ENCODE measurements at places on chromosomes 1 and 21.

DNA sequence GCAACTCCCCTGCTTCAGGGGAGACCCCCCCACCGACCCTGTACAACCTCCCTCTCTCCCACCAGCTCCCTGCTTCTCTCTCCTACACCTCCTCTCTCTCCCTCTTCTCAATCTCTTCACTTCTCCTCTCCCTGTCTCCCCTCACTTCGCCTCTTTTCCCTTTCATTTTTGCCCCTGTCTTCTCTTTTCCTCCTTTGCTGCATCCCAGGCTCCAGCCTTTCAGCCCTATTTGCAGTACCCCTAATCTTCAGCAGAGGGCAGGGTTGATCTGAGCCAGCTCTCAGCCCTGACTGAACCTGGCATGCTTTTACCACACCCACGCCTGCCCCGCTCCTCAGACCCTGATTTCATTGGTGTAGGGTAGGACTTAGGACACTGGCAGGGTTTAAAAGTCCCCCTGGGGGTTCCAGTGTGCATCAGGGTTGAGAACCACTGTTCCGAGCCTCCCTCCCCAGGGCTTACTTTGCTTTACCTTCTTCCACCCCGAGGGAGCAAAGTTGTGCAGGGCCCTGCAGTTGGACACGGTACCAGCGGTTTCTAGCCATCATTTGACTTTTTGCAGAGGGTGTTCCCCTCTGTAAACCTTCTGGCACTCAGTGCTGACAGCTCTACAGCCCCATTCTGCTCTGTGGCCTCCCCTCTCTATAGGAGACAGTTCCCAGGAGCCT, 67.3 kb upstream of the CNTN2 start:
- peak; percentile 37 for DNase-seq

GRCh38 chr1:189764391-189765320, 713.0 kb downstream of the BRINP3 start:
- DNase-seq = no peak

GRCh38 chr21:26653430-26653829, 80.3 kb upstream of the CYYR1 start:
- DNase-seq = peak; percentile 24

- no peak for DNase-seq
Measured at GRCh38 chr1:51247022-51247421, 10.9 kb downstream of the RNF11 start.

- no peak for DNase-seq
Measured at GRCh38 chr1:93842750-93843500, 36.1 kb downstream of the DNTTIP2 start.

DNA sequence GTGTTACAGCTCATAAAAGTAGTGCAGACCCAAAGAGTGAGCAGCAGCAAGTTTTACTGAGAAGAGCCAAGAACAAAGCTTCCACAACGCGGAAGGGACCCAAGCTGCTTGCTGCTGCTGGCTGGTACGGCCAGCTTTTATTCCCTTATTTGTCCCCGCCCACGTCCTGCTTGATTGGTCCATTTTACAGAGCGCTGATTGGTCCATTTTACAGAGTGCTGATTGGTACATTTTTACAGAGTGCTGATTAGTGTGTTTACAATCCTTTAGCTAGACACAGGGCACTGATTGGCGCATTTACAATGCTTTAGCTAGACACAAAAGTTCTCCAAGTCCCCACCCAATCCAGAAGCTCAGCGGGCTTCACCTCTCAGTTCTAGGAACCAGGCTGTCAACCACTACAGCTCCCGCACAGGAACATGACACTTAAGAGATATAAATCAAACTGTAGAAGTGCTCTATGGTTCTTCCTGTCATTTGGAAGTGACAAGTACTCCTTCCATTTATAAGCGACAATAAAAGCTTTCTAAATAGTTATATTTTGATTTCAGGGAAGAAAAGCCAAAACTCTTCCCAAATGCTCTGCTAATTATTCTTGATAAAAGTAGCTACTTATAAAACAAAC, 28.5 kb downstream of the RNF115 start:
- no peak for DNase-seq

- no peak for DNase-seq
Measured at GRCh38 chr1:192756847-192757246, 52.0 kb upstream of the RGS2 start.

DNA sequence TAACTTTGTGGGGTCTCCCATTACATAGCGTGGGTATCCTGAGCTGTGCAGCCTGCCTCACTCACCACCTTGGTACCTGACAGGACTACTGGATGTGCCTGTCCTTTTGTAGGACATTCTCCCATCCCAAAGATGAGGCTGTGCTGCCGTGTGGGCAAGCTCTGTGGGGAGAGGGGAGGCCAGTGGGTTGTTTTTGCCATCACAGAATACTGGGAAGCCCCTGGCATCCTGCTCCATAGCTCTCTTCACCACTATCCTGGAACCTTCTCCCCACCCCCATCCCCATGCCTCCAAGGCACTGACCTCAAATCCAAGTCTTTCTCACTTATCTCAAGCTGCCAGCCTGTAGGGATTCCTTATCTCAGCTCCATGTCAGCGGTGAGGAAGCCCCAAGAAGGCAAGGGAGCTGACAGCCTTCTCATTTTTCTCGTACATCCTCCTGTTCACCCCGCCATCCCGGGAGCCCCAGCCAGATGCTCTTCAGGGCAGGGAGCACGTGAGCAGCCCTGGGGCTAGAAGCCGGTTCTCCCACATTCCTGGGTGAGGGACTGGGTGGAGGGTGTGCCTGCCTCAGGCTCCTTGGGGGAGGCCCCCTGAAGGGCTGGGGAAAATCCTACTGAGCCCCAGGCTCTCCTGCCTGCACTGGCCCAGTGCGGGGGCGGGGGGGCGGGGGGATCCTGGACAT, 2.4 kb upstream of the ELF3 start:
- no peak for DNase-seq

DNA sequence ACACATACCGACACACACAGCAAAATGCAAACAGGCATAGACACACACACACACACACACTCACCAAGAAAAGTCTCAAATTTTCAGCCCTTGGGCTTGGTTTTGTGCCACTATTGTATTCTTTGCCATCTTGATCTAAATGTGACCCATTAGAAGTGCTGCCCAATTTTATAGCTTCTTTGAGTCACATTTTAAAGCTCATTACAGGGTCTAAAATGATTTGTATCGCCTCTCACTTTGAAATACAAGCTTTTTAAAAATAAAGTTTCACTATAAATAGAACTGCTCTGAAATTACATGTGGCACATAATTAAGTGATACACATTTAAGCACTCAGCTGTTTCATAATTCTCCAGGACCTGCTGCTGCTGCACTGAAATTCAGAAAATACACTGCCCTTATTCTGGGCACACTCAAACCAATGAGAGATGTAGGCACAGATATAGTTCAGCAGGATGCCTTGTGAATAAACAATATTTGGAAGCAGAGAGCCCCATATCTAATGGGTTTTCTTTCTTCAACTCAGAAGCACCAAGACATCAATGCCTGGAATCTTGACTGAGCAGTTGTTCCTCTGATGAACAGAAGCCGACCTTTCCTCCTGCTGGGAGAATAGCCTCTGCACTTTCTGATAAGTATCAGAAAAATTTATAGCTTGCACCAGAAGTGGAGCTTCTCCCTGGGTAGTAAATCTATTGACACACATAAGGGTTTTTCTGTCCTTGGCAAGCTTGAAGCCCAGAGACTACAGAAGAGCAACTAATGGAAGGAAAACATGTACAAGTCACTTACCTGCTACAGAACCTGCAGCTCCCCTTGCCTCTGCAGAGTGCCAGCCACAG, 37.0 kb upstream of the PLPPR4 start:
- DNase-seq = no peak

DNA sequence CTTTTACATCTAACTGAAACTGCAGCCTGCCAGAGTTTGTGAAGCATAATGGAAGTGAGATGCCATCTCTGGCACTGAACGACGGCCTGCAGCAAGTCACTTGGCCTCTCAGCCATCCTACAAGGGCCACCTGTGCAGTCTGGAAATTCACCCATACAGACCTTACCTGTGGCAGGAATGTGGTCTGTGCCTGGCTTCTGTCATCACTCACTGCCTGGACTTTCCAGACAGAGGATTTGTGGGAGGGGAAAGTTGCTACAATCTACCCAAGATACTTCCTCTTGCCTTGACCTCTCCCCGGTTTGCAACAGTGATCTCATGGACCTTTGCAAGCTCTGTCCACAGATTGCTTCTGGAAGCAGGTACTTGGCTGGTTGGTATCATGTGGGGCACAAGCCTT, 58.4 kb upstream of the ATP1B1 start:
- no peak for DNase-seq

- DNase-seq = no peak
Measured at GRCh38 chr1:107691540-107691939, 273.4 kb downstream of the VAV3 start.

GRCh38 chr21:28207436-28208173, 785.1 kb downstream of the LTN1 start:
- peak; percentile 71 for DNase-seq

GRCh38 chr1:59686574-59686973, 128.2 kb upstream of the HOOK1 start:
- DNase-seq = no peak

DNA sequence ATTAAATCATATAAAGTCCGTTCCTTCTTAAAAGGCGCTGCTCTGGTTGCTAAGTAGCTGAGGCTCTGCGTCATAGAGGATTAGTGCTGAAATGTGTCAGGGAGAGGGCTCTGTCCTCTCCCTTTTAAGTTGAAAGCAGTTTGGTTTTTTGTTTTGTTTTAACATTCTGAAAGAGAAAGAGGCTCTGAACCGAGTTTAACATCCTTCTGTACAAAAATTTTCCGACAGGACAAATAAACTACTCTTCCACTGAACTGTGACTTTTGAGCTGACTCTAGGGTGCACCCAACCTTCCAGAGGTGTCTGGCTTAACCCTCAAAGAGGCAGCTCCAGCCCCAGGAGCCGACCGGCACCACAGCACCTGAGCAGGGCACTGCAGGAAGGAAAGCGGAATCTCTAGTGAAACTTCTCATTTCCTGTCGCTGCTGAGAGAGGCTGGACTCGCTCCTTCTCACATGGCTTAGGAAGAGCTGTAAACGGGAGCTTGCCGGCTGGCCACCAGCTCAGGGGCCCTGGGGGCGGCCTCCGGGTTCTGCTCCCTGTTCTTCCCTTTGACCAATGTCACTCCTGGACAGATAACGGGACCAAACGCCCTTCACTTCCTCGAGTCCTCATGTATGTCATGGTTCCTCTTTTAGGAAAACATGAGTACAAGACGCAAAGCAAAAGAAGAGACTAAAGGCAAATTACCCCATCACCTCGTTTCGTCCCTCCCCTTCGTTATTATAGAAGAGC, 1.2 kb downstream of the VAV3 start:
- DNase-seq = peak; percentile 12

DNA sequence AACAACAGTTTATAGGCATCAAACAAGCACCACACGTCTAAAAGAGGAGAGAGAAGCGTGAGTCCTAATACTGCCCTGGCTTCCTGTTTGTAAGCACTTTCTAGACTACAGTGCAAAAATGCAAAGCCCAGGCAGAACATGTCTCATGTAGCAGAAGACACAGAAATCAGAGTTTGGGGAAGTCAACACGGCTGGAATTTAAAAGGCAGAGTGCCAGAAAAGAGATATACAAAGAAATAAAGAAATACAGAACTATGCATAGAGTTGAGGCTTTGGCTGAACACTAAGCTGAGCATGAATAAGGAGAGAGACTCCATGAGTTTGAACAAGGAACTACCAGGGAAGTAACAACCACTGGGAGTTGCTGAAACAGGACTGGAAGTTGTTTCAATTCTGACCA, 566.6 kb upstream of the NR5A2 start:
- peak; percentile 10 for DNase-seq
